ENCODE measurements at places on chromosomes 2 and 18.

- no peak for DNase-seq
These were observed 282.0 kb downstream of the CALCRL start for GRCh38 chr2:187165936-187166610.

DNA sequence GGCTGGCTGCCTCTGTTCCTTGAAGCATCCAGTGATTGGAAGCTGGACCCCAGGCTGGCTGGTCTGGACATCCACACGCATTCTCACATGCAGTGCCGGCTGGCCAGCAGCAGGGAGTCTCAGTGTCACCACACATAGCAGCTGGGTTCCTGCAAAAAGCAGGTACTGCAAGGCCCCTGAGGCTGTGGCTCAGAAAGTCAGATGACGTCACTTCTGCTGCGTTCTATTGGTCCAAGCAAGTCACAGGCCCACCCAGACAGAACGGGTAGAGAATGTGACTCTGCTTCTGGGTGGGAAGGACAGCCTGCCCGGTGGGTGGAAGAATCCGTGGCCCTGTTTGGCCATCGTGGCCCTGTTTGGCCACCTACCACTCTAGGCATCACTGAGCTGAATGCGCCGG lies 51.3 kb upstream of the SPP2 start:
- DNase-seq = no peak

GRCh38 chr18:69843015-69843414 lies 104.7 kb downstream of the CD226 start:
- no peak for DNase-seq

DNA sequence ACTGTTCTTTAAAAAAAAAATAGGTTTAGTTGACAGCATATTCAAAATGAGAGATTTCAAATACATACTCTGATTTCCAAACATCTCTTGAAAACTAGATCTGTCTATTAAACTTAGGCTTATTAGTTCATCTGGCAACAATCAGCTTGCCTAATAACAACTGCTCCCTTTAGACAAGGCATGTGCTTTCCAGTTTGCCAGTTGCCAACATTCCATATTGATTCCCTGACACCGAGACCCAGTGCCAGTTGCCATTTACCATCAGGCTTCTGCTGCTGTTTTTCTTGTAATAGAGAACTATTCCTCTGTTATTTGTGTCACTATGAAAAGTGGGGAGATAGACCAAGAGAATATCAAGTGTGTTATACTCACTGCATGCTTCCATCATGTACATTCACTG lies 256.0 kb downstream of the C1D start:
- DNase-seq = no peak

- no peak for DNase-seq
These were observed 126.5 kb upstream of the CCDC68 start for GRCh38 chr18:55085557-55086285.

- DNase-seq = no peak
These were observed 592 bp upstream of the CAD start for GRCh38 chr2:27216416-27217137.

GRCh38 chr2:88554189-88554588 lies 73.1 kb downstream of the EIF2AK3 start:
- DNase-seq = no peak

DNA sequence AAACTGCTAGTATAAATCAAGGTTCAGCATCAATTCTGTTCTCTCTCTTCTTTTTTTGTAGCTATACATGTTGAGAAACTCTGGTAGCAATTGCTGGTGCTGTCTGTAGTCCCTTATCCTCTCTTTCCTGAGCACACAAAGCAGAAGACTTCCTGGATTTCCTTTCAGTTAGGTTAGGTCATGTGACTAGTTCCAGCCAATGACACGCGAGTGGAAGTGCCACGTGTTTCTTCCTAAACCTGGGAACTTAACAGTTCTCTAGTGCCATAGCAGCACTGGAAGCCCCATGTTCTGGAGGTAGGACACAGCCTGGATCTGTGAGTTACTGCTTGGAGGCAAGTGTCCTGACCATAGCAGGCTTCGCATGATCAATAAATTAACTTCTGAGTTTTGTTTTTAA lies 125.9 kb downstream of the PLA2R1 start:
- no peak for DNase-seq

DNA sequence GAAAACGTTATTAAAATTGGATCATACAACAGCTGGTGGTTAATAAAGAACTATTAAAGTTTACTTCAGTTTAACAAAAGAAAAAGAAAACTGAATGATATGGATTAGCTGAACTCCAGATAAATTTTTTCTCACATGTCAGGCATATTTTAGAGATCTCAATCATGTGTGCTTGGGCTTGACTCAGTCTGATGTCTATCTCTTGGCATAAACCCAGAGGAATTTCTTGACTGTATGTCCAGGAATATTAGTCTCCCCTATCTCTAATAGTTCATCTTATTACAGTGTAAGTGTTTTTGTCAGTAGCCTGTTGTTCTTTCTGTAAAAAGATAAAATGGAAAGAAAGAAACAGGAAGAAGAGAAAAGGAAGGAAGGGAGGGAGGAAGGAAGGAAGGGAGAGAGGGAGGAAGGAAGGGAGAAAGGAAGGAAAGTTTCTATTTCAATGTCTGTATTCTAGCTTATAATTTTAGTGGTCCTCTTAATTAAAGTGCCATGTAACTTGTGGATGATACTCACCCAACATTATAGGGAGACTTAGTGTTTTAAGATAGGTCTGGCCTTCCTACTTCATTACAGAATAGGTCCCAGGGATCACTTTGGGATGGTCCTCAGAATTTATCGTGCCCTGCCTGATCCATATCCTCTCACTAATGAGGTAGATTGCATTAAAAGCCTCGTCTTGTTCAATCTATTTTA lies 99.7 kb upstream of the UGP2 start:
- no peak for DNase-seq

GRCh38 chr2:54660752-54661151 lies 62.7 kb upstream of the EML6 start:
- DNase-seq = peak; percentile 22

DNA sequence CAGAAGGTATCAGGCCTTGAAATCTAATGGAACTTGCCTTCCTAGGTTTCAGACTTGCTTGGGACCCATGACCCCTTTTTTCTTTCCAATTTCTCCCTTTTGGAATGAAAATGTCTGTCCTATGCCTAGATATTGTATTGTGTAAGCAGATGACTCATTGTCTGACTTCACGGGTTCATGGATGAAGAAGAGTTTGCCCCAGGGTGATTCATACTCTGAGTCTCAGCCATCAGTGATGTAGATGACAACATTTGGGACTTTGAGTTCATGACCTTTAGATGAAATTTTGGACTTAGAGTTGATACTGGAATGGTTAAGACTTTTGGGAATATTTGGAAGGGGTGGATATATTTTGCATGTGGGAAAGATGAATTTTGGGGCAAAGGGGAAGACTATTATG lies 11.2 kb upstream of the SCYGR5 start:
- DNase-seq = no peak

DNA sequence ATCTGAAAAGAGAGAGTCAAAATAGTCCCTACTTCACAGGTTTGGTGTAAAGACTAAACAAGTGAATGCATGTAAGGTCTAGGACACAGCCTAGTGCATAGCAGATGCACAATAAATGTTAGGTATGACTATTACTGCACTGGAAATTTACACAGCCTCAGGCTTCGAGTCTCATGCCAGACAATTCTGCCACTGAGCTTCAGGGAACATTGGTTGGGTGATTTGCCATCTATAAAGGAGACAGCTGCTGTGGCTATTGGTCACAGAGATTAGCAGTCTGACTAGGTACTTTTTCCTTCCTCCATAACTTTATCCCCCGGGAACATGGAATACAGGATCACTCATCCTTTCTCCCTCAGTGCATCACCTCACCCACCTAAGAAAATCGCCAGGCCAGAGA lies 89.2 kb downstream of the FAM124B start:
- DNase-seq = no peak

DNA sequence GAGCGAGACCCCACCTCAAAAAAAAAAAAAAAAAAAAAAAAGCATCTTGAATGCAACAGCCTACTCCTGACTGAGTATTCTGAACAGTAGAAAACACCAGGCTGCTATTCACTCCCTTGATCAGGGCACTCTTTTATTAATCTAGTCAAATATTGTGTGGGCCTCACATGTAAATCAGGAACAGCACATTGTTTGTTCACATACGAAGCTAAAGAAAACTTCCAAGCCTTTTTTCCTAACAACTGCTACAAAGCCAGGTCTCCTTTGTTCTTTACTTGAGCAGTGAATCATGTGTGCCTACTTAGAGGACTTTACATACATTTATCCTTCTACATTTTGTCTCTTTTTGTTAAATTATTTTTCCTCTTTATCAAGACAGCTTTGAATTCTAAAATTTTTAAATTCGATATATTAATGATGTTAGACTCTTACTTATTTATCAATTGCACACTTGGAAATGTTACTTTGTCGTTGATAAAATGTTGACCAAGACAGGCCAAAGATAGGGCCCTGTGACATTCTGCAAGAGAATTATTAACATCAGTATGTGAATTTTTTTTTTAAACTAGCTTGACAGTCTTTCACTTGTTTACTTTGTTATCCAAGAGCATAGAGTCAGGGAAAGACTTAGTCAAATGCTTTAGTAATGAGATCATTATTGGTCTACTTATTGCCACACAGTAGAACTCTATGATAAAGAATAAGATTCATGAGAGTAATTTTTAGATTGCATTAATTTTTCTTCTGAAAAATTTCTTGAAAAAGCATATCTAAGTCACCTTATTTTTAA lies 13.2 kb downstream of the SPATS2L start:
- no peak for DNase-seq

- DNase-seq = no peak
These were observed 73.1 kb downstream of the HDAC4 start for GRCh38 chr2:239327536-239328350.

- no peak for DNase-seq
These were observed 178.4 kb downstream of the BCL2 start for GRCh38 chr18:63140997-63141777.

- no peak for DNase-seq
These were observed 160.4 kb upstream of the CCDC195 start for GRCh38 chr2:224876522-224876921.
